Naive thymus-derived CD4-positive, alpha-beta T cell (primary cell): ENCODE measurements at places on chromosomes 6 and 20.

DNA sequence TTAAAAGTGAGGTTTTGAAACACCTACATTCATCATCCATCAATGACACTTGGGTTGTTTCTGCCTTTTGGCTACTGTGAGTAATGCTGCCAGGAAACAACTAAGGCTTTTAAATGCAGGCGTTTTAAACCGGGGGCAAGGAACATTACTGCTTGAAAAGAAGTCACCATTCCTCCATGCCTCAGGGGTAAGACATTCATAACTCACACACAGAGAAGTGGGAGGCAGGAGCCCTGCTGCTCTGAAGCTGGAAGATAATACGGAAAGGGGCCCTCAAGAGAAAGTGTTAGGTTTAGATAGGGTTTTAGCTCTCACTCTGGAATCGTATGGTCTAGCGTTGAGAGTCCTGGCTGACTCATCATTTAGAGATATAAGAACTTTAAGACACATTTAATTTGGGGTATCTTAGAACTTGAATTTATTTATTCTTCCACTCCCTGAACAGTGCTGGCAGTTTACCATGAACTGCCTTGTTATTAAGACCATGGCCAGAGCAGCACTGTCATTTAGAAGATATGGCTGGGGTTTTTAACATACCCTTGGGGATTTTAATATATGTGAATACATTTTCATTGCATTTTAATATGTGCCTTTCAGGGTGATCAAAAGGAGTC lies 1.8 kb downstream of the TUBB1 start:
- DNase-seq, result no peak

- no peak for DNase-seq
These were observed 27.2 kb downstream of the SLC16A10 start for GRCh38 chr6:111114482-111114881.

DNA sequence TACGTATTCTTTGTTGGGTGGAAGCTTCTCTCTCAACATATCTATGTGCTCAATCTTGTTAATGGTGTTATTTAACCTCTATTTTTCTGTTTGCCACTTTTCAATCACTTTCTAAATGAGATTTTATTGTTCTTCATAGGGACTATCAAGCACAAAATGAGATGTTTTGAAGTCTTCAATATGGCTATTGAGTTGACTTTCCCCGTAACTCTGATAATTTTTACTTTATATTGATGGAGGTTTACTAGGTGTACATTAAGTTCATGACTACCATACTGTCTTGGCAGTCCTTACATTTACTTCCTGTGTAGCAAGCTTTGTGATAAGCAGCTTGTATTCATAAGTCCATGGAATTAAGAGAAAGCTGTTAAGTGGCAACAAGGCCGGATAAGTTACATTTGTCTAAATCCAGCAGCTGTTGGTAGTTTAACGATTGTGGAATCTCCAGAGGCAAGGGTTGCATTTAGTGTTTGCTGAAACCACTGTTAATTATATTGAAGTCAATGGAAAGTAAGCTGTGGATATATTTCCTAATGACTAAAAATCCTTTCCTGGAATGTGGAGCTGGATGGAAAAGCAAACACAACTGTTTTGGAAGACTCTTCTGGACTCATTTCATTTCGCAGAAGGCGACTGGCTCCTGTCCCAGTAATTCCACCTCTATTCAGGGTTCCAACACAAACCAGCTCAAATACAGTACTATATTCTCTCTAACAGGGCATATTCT lies 57.3 kb upstream of the SMIM29 start:
- DNase-seq, result no peak

DNA sequence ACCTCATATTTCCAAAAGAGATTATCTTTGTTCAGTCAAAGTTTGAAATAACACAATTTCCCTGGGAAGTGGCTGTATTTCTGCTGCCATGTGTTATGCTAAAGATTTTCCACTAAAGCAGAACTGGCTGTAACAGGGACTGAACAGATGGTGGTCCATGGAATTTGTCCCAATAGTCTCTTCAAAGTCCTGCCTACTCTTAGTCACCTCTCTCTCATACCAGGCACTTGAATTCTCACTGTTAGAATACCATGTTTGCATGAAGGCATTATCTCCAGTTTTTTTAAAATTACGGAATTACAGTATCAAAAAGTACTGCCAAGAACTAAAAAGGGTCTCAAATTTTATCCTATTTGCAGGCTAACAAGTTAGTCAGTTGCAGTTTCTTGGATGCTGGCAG lies 105.0 kb upstream of the HDDC2 start:
- no peak for DNase-seq

- DNase-seq, result no peak
These were observed 4.9 kb upstream of the APCDD1L start for GRCh38 chr20:58519940-58520712.

DNA sequence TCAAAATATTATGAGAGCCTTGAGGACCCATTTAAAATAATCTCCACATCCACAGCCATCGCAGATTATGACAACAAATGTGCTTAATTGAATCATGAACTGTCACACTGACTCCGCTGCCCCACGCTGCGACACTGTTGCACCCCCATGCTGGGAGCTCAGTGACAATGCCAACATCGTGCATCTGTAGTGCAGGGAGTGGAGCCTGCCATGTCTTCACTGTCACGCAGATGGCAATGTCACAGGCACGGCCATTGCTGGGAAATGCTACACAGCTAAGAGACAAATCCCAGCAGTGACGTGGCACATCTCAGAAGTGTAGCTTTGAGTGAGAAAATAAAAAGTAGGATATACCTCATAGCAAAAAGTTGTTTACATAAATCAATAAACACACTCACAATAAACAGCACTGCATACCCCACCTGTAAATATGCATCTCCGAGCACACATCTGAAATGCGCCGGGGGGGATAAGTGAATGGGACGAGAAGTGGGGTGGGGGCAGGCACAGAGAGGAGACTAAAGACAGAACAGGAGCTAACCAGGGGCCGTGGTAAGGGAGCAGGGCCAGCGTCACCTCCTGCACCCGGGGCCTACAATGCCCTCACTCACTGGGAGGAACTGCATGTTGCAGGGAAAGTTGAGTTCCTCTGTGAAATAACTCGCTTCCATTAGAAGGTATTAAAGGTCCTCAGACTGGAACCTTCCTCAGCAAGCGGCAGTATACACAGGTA lies 349.9 kb downstream of the THBS2 start:
- DNase-seq, result no peak
